GM13976 (cell line): ENCODE measurements at places on chromosomes 4 and X.

- DNase-seq = no peak
These were observed 131.0 kb upstream of the SLC34A2 start for GRCh38 chr4:25524663-25525062.

DNA sequence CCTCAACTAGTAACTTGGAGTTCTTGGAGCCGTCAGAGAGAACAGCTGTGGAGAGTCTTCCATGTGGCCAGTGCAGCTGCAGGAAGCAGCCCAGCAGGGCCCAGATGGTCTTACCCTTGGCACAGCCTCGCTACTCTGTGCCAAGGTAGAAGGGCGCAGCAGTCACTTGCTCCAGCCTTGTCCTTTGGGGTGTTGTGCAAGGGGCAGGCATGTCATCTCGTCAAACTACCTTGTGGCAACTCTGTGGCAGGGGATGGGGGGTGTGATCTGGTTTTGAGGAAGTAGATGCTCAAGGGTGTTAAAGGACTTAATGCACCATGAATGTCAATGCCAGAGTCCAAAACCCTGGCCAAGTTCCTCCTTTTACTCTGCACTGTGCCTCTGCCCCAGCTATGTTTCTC, 34.2 kb upstream of the TBC1D14 start:
- no peak for DNase-seq

- no peak for DNase-seq
These were observed 225.3 kb upstream of the LNX1 start for GRCh38 chr4:53816561-53816960.

DNA sequence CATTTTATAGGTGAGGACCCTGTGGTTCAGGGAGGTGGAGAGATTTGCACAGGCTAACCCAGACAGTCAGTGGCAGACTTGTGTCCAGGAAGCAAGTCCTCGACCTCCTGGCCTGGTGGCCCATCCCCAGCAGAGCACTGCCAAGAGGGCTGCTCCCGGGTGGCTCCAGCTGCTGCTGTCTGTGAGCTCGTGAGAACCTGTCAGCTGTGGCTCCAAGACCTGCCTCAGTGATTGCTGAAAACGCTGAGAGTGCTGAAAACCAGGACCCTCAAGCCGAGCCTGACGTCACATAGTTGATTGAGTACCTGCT, 74.2 kb downstream of the RTL9 start:
- no peak for DNase-seq

- DNase-seq = no peak
These were observed 122.4 kb downstream of the C4orf33 start for GRCh38 chr4:129218360-129218759.

DNA sequence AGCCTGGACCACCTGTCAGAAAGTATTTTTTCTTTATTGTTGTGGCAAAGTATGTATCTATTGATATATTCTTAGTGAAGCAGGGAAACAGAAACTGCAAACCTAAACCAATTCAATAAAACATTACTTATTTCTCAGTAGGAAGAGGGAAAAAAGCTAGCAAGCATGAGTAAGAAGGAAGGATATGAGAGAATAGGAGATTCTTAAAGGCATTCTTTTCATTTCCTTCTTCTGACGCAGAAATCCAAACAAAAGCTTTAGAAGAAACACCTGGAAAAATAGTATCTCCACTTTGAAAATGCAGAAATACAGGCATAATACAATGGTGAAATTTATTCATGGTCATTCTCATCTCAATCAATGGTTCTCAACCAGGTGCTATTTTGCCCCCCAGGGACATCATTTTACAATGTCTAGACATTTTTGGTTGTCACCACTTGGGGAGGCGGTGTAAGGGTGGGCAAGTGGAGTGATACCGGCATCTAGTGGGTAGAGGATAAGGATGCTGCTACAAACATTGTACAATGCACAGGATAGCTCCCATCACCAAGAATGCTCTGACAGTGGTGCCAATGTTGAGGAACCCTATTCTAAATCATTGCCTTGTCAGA, 21.7 kb upstream of the ATXN3L start:
- no peak for DNase-seq

GRCh38 chr4:114043116-114043515, 63.7 kb upstream of the ARSJ start:
- no peak for DNase-seq

DNA sequence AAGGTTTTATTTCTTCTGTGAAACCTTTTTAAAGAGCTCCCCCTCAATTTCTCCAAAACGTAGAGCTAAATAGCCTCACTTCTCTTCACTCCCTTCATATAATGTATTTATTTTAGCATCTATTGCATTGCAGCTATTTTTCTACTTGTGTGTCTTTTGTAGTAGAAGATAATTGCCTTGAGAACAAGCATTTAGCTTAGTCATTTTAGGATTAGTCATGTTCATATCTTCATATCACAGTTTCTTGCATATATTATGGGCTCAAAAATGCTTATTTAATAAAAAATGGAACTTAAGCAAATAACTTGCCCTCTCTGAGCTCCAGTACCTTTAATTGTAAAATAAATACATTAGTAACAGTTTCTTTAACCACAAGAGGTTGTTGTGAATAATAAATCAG, 72.1 kb upstream of the SPANXC start:
- DNase-seq = no peak

GRCh38 chr4:94477227-94477626, 25.5 kb downstream of the PDLIM5 start:
- DNase-seq = no peak

- DNase-seq = no peak
These were observed 456.5 kb downstream of the SPOCK3 start for GRCh38 chr4:166777760-166778159.

- DNase-seq = peak; percentile 54
These were observed 9.5 kb downstream of the RBPJ start for GRCh38 chr4:26330186-26330787.

DNA sequence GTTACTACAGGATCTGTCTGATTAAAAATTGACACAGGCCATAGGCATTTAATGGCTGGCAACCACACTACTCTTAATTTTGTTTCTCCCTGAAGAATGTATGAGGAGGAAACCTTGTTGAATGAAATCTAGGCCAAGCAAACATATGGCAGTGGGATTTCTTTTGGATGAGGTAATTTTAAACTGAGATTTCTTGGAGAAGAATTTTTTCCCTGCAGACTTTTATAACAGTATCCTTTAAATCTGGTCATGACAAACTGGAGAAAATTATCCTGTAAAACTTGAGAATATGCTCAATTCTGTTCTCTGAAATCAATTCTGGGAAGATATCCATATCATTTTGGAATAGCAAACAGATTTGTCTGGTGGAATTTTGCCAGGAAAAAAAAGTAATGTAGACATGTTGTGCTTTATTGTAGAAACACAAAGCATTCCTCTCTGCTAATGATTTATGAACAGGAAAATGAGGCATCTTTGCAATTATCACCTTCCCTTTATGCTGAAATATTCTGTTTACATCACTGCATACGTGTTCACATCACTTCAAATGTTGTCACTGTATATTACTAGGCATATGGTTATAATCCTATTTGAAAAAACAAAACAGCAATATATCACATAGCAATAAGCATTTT, 108.3 kb upstream of the ARSJ start:
- DNase-seq = no peak

- peak; percentile 43 for DNase-seq
These were observed at the start of gene PLAC8 for GRCh38 chr4:83114576-83114975. Gene PLAC8 (minus strand): TSS chr4:83114729. CDS start chr4:83107921, 6,808 bp downstream.

DNA sequence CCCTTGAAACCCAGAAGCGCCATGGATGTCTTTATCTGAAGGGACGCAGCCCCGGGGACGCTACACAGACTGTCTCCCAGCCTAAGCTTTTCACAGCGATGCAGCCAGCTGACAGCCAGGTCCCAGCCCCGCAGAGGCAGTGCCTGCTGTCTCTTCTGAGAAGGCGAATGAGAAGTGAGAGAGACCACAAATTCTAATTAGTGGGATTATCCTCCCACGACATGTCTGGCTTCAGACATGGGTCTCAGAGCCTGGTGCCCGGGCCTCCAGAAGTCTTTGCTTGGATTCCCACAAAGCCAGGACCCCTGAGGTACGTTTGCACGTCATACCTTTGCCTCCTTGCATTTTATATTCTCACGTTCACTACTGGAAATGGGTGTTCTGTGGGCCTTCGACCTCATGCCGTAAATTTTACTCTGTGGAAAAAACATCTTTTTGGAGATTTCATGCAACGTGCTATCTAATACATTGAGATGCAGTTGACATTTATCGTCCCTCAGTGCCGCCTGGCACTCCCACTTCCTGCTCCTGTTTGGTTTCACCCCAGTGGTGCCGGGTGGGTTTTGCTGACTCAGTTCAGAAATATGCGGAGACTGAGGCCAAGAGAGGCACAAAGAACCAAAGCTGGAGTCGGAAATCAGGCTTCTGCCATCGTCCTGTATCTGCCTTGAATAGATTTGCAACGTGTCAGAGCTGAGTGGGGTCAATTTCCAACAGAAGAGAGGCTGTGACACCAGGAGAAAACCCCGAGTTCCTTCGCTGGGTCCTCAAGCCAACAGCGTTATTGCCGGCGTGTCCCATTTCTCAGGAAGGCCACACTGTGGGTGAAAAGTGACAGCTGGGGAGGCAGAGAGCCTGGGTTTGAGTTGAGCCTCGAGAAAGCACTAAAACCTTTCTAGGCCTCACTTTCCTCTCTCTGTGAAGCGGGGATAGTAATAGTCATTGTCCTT, 114.4 kb downstream of the STK32B start:
- DNase-seq = no peak

- DNase-seq = no peak
These were observed 3.1 kb downstream of the SCML1 start for GRCh38 chrX:17740137-17741122.

GRCh38 chr4:84597450-84597849, 14.5 kb downstream of the CDS1 start:
- no peak for DNase-seq

DNA sequence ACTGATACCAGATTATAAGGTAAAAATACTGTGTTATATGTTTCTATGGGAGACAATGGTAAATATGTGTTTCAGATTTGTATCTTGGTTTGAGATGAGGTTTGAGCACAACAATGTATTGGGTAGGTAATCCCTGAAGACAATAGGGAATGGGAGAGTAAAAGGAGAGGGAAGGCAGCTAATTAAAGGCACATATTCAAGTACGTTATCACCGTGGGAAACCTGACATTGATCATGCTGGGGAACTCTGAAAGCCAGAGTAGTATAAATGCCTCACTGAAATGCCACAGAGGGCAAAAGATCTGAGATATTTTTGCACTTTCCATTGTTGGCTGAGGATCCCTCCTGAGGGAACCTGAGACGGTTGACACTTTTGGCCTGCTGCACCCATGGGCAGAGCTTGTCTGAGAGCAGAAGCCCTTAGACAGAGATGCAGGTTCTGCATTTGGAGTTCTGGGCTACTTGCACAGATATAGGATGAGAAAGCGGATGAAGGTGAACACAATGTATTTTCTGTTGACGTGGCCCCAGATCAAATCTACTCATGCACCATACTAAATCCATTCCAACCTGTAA, 506.7 kb downstream of the PCDH18 start:
- no peak for DNase-seq

DNA sequence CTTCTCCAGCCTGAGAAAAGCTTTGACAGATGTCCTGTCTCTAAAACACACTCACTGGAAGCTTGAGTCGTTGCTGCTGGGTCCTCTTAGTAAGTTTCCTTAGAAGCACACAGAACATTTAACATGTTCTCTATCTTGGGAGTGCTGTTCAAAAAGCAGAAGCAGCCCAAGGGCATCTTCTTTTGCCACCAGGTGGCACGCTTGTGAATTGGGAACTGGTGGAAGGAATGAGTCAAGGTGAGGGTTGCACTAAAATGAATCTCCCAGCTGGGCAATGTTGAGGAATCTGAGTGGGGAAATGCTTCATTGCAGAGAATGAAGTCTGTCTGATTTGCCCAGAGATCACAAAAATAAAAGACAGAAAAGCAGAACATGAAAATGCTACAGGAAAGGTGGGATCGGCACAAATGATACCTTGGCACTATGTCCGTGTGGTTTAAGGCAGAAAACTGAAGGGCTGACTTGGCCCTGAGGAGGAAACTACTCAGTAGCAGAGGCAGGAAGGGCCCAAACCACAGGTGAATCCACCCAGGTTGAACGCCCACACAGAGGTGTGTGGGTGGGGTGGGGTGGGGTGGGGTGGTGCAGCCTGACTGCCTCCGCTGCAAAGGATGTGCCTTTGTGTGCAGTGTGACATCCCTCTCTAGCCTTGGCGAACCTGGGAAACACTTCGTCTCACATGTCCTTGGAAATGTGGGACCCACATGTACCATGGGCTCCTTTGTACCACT, 26.0 kb downstream of the KIT start:
- peak; percentile 56 for DNase-seq

DNA sequence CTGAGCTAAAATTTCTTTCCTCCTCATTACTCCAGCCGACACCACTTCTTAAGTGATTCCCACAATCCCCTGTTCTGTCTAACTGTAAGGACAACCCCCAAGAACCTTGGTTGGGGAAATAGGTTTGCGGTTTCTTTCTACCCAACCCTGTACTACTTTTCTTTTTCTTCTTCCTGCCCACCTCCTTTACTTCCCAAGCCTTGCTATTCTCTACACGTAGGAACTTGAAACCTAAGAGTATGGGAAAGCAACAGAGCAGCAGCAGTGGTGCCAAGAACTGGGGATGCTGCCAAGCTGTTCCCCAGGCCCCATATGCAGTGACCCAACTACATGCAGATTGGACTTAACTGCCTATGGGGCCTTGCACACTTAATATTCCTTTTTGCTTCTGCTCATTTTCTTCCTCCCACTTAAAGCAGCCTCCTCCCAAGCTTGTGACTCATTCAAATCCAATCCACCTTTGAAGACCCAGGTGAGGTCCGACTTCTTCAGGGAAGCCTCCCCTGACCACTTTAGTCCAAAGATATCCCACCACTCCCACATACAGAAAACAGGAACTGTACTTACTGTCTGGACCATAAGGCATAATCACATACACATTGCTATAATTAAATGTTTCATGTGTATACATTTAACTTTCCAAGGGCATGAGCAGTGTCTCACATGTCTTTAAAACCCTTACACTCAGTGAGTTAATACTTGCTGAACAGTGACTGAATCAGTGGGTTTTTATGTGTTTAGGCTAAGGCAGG, 1.7 kb downstream of the FAM120C start:
- no peak for DNase-seq

DNA sequence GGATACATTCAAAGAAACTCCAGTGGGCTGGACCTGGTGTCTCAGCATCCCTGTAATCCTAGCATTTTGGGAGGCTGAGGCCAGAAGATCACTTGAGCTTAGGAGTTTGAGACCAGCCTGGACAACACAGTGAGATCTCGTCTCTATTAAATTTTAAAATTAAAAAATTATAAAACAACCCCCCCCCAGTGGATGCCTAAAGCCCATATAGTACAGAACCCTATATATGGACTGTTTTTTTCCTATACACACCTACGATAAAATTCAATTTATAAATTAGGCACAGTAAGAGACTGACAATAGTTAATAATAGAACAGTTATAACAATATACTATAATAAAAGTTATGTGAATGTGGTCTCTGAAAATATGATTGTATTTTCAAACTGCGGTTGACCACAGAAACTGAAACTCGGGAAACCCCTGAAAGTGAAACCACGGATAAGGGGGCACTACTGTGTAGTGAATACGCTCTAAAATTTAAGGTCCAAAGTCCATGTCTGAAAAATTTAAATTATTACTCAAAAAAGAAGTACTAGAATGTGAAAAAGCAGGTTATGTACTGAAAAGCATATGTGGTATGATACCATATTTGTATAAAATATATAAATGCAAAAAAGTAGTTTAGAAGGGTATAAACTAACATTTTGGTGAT, 2.0 kb downstream of the SMIM14 start:
- no peak for DNase-seq

- no peak for DNase-seq
These were observed 7.9 kb downstream of the SPARCL1 start for GRCh38 chr4:87521319-87521718.
